ENCODE measurements at places on chromosomes 4 and X. TPM values are rescaled to one million over a fixed set of nuclear protein-coding genes. Genes with fewer than 3 reads are reported as not detected.

- no peak for DNase-seq
Measured at GRCh38 chr4:56200275-56200674, 187.0 kb downstream of the AASDH start.

RNF212 gene
- 3.2 TPM for total RNA-seq

DNA sequence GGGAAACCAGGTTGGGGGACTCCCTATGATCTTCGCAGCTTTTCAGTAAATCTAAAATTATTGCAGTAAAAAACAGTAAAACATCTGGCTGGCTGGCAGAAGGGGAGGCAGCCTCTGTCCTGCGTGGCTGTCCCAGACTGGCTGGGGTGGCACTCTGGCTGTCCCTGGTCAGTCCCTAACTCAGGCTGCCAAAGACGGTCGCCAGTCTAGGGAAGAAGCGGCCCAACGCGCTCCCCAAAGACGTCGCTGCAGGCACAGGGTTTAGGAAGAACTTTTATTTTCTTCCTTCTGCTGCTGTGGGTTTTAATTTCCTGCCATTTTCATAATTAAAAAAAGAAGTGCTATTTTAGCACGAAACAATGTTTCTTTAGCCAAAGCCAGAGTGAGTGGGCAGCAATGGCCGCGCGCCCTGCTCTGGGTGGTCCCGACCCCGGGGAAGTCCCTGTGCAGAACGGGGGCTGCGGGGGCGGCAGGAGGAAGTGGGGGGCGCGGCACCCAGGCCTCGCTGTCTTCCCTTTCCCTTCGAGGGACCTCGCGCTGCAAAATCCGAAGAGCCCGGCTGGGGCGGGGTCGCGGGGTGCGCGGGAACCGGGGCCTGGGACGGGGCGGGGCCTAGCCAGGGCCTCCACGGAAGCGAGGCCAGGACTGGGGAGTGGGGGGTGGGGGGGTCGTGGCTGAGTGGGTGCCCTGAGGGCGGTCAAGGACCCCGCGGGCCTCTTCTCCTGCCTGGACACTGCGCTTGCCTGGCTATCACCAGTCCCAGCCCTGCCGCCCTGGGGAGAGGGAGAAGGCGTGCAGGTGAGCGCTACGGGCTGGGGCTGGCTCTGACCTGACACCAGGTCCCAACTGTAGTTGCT lies 6.3 kb upstream of the LETM1 start:
- no peak for DNase-seq

DNA sequence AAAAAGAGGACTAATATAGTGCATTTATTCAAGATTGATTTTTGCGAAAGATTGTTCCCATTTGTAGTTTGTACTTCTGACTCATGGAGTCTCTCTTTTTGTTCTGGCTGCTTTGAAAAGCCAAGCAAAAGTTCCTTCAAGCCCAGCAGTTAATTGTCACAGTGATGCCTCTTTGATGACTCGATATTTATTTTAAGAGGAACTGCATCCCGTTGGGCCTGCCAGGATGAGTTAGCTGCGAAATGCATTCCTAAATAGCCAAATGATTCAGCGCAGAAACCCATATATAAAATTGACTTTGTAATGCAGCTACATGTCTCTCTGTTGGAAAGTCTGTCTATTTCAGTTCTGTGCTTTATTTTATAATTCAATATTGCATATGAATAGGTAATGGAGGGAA lies 295.1 kb downstream of the GBA3 start:
- DNase-seq = no peak

DNA sequence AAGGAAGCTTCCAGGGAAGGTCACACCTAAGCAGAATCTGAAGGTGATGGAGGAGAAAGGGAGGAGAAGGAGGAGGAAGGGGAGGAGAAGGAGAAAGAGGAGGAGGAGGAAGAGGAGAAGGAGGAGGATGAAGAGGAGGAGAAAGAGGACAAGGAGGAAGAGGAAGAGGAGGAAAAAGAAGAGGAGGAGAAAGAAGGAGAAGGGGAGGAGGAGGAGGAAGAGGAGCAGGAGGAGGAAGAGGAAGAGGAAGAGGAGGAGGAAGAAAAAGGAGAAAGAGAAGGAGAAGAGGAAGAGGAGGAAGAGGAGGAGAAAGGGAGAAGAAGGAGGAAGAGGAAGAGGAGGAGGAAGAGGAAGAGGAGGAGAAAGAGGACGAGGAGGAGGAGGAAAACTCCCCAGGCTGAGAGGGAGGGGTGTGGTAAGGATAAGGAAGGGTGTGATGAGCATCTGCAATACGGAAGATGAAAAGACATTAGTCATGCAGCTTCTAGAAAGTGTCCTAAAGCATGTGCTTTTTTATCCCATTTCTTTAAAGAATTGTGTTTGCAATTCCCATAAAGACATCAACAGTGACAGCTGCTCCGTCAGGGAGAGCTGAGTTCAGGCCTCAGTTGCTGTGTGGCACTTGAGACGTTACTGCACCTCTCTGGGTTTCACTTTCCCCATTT lies 41.1 kb downstream of the CRMP1 start:
- DNase-seq = no peak

CDX4 gene
- not detected for total RNA-seq

GRCh38 chr4:85291226-85291625 lies 183.7 kb upstream of the ARHGAP24 start:
- DNase-seq = no peak

RAB33A gene
- 21.2 TPM for total RNA-seq

APELA gene
- not detected for total RNA-seq

DNA sequence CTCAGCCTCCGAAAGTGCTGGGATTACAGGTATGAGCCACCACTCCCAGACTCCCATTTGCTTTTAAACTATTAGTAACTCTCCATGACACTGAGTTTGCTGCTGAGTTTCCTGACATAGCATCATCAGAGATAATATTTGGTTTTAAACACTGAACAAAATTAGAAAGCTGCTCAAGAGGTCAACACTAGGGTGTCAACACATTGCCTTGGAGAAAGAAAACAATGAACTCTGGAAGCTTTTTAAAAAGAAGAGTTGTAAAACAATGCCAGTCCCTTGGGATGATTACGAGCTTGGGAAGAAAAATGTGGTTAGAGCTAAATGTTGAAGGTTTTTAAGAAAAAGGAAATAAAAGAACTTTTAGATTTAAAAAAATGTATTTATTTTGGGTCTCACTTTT lies 264.8 kb downstream of the CAMK2D start:
- DNase-seq = no peak

DNA sequence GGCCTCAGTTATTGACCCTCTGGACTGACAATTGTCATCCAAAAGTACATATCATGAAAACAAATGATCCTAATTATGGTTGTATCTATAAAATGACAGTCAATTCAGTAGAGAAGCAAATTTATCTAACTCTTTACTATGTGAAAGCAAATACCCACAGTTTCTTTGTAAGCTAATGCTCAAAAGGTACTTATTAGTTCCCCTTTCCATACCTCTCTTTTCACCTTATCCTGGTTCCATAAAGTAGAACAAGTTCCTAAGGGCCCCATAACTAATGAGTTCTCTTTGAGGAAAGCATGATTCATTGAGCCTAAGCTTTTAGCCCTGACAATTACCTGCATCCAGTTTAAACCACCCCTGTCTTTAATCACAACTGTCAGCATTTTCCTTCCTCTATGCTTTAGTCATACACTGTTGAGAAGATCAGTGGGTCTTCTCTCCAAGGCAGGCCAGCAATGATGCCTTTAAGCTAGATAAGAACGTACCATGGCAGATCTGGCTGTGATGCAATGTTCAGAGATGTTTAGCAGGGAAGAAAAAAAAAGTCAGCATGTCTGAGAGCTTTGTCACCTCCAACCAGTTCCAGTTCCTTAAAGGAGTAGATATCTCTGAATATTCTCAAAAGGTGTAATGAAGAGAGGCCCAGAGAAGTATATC lies 179.7 kb upstream of the RASGEF1B start:
- no peak for DNase-seq

CNKSR2 gene
- 9.5 TPM for total RNA-seq

DNA sequence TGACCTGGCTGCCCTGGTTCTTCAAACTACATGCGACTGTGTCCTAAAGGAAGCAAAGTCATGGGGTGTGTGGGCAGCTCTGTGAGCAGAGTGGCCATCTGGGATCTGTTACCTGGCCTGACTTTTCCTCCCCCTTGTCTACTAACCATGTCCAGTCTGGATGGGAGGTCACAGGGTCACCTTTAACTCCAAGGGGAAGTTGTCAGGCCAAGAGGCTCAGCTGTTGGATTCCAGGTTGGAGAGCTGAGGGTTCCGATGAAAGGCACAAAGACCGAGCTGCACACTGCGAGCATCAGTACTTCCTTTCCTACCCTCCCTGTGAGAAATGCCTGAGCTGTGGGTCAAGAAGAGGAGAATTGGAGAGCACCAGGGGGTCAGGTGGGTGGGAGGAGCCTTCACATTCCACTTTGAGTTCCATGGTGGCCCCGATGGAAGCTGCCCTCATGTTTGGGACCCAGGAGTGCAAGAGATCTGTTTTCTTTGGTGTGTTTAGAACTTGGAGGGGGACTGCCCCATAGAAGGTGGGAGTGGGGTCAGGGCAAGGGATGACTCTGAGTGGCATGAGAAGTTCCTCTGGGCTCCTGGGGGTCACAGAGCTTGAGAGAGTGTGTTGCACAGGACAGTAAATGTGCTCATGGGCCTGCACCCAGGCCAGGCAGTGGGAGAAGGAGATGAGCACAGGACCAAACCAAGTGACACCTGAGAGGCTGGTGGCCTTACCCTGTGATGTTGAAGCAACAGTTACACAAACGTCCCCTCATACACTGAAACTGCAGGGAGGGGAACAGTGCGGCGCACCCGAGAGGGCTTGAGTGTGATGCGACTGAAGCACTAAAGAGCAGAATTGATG lies 36.2 kb downstream of the RGS12 start:
- no peak for DNase-seq

GRCh38 chr4:159791334-159791733 lies 688.5 kb downstream of the RAPGEF2 start:
- DNase-seq = no peak

GRCh38 chr4:116734178-116734577 lies 351.2 kb downstream of the TRAM1L1 start:
- DNase-seq = no peak

- DNase-seq = no peak
Measured at GRCh38 chr4:107622006-107622405, 98.0 kb downstream of the PAPSS1 start.
